ENCODE measurements at places on chromosomes 6 and 20.
A peak's percentile ranks its signal among the peaks of the same experiment; 100 is the strongest.

DNA sequence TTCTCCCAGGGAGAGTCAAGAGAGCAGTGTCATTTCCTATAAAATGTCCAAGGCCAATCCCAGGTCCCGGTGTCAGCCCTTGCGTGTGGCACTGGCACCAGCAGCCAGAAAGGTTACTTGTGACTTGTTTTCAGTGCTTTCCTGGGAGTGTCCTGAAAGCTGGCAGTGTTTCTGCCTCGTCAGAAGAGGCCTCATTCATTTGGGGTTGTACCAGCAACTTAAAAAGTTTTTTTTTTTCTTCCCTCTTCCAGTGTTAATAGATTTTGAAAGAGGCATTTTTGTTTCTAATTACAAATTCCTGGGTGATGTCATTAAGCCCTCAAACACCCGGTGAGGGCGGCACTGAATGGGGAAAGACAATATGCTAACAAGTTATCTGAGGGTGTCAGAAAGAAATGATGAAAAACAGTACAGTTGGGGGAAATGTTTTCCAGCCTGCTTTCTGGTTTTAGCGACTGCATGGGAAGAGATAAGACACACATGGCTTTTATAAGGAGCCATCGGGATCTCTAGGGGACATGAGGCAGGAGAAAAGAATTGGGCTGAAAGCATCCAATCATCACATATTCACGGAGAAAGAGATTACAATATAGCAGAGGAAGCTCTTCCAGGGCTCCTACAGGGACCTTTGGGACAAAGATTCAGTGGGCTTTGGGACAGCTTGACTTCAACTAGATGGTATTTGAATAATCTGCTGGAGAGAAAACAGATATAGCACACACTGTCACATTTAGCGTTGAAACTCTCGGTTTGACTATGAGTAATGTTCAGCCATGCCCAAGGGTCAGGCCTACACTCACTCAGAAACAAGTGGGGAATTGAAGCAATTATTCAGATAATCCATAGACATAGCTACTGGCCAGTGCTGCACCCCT, 153.0 kb downstream of the BCAS1 start:
- peak; percentile 13 for DNase-seq

DNA sequence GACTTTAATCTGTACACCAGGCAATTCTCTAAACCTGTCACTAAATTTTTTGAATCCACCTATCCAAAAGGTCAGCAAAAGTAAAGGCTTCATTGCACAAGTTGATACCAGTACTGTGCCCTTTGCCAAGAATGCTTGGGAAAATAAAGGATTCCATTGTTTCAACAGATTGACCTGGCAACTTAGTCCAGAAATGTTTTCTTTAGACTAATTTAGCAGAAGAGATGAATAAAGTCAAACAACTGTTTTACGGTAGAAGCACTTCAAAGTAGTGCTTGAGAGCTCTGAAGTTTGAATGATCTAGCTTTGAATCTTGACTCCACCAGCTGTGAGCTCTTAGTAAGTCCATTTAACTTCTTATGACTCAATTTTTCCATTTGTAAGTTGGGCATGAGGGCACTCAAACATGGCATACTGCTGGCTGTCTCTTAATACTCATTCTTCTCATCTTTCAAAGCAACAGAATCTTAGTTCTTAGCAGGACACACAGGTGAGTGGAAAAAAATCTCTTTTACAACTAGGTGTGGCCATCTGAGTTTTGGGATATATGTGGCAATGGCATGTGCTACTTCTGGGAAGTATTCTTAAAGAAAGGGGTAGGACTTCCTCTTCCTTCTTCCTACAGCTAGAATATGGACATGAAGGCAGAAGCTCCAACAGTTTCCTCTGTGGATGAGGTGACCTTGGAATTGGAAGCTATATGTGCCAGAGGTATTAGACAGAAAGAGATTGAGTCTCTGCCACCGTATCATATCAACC, 55.9 kb upstream of the LOC128125822 start:
- DNase-seq = no peak

GRCh38 chr6:39208223-39208739, 21.0 kb downstream of the KCNK5 start:
- no peak for DNase-seq

GRCh38 chr6:7725849-7726415, at the start of gene BMP6:
Gene BMP6, plus strand, starts transcription at chr6:7726099. Its CDS starts 857 bp downstream, at chr6:7726956.
- peak; percentile 85 for DNase-seq

- DNase-seq = no peak
Observed at GRCh38 chr20:21456207-21456606, 57.7 kb downstream of the NKX2-2 start.

DNA sequence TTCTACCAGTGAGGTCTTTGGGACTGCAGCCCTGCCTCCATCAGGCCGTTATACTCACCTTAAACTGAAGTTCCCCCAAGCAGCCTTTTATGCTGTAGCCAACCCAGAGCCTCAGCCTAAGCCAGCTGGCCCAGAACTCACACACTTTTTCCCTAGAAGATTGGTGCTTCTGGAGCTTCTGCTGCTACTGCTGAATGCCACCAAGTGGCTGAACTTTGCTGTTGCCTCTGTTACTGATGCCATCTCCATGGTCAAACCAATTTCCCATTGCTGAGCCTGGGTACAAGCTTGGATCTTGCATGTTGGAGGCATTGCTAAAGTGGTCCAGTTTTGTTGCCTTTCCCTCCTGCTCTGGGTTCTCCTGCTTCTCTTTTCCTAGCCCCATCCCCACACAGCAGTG, 15.0 kb upstream of the TBX18 start:
- no peak for DNase-seq

- DNase-seq = no peak
Observed at GRCh38 chr6:87357479-87358196, 13.0 kb downstream of the C6orf163 start.

- DNase-seq = no peak
Observed at GRCh38 chr6:89559487-89559886, 79.1 kb downstream of the LYRM2 start.

GRCh38 chr20:13739731-13740649, 44.7 kb downstream of the ESF1 start:
- DNase-seq = no peak

GRCh38 chr6:79861023-79861422, 86.3 kb downstream of the ELOVL4 start:
- no peak for DNase-seq

- no peak for DNase-seq
Observed at GRCh38 chr6:107740496-107741190, 83.5 kb downstream of the SCML4 start.

- DNase-seq = no peak
Observed at GRCh38 chr6:24391208-24391607, 11.5 kb upstream of the MRS2 start.

DNA sequence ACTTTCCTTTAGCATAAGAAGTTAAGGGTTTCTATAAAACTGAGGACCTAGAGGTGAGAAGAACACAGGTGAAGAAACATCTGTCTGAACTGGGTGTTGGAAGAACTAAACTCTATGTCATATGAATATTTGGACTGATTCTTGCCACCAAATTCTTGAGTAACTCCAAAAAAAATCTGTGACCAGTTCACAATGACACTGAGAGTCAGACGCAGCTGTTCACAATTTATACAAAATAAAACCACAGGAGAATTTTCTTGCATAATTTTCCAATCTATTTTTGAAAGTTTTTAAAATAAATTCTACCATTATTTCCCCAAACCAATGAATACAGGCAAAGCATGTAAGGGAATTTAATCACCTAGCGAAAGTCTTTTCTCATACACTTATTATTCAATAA, 148.1 kb upstream of the TCF21 start:
- no peak for DNase-seq

DNA sequence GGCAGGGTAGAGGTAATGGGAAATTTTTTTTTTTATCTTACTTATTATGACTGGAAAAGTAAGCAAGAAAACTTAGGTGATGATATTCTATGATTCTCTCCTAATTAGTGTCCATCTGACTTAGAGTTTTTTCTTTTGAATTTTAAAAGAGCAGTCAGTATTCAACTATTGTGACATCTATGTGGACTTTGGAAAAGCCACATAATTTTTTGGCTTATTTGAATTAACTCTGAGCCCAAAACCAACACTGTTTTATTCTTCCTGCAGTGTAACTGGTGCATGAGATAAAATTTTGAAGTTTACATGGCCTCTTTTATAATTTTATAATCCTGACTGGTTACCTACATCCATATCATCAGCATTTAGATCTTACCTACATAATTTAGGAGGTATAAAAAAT, 619.7 kb downstream of the EPM2A start:
- no peak for DNase-seq

DNA sequence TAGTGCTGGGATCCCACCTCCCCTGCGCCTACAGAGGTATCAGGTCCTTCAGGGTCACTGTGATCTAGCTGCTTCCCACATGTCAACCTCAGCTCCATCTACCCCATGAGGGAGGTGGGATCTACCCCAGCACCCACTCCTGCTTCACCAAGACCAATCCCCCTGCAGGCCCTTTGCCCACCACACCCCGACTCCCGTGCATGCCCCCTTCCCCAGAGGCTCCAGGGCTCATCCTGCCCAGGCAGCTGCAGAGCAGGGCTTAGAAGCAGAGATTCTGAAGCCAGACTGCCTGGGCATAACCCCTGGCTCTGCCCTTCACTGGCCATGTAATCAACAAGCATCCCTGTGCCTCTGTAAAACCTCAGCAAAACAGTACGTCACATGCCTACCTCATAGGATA, 17.5 kb downstream of the COL11A2 start:
- no peak for DNase-seq

GRCh38 chr6:6734479-6735465, 146.3 kb downstream of the LY86 start:
- no peak for DNase-seq

DNA sequence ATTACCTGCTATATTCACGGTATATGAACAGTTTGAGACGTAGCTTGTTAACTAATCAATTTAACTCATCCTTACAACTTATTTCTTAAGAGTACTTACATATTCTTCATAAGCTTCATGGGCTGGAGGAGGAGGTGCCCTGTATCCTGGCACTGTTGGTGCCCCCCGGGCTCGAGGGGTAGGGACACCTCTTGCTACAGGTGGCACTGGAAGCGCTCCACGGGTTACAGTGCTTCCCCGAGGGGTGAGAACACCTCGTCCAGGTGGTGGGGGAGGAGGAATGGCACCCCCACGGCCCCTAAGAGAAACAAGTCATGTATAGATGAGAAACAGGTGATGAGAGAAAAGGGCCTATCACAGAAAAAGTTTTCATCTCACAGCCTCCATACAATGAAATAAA, 391.5 kb downstream of the KHDRBS2 start:
- DNase-seq = no peak

GRCh38 chr6:101937108-101937507, 543.6 kb downstream of the GRIK2 start:
- no peak for DNase-seq

DNA sequence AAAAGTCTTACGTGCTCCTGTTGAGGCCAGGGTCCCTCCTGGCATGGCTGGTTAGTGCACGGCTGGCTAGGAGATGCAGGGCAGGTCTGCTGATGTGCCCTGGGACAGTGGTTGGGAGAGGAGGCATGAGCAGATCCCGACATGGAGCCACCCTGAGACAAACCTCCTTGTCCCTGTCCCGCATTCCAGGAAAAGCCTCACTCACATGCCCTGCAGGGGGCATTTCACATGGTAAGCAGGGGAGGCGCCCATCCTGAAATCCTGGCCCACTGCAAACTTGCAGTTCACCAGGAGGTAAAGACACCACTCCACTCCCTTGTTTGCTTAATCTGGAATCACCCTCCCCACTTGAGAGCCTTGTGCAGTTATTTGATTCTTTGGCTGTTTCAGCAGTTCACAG, 116.7 kb upstream of the SLC24A3 start:
- no peak for DNase-seq

DNA sequence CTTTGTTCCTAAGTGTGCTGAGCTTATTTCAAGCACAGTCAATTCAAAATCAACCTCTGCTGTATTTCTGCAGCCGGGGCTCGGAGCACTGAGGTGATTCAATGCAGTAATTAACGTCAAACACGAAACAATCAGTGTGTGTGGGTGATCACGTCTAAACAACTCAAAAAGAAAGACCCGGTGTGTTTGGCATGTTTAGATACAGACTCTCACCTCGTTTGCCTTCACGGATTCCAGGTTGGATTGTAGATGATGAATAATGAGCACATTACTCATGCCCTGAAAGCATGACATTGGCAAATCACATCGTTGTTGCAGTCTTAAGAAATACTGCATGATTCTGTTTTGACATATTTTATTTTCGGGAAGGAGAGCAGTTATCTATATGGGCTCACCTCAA, 231.0 kb downstream of the QKI start:
- DNase-seq = no peak

DNA sequence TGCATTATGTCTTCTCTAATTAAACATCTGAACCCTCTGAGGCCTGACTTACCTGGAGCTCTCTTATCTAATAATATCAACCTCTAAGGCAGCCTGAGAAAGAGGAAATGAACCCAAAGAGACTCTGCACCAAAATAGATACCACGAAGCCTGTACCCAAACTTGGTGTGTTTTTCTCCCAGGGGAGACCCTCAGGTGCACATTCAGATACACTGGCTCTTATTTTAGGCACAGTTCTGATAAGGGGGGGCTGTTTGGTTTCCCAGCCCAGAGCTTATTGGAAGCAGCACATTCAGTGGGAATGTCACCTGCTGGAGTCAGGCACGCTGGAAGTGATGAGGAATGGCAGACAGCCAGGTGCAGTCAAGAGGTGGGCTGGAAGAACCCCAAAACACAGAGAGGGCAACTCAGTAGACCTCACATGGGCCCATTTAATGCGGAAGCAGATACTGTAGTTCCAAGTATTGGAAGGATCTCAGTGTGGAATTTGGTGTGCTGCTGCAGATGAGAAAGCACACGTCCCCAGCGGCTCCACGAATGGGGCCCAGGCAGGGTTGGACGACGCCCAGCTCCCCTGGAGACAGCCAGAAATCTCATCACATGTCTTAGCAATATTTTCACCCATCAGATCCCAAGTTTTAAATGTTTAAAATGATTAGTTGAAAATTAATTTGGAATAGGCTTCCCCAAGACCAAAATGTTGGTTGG, 9.7 kb upstream of the CCR6 start:
- no peak for DNase-seq

GRCh38 chr6:56850626-56851025, 104.3 kb upstream of the BEND6 start:
- DNase-seq = no peak

Measured in HAP-1 (cell line).